ENCODE measurements at places on chromosomes 2 and 18.

- DNase-seq: no peak
These were observed 88.8 kb downstream of the STK39 start for GRCh38 chr2:168158586-168158985.

- DNase-seq: no peak
These were observed 948 bp upstream of the GATA6 start for GRCh38 chr18:22168360-22168921.

DNA sequence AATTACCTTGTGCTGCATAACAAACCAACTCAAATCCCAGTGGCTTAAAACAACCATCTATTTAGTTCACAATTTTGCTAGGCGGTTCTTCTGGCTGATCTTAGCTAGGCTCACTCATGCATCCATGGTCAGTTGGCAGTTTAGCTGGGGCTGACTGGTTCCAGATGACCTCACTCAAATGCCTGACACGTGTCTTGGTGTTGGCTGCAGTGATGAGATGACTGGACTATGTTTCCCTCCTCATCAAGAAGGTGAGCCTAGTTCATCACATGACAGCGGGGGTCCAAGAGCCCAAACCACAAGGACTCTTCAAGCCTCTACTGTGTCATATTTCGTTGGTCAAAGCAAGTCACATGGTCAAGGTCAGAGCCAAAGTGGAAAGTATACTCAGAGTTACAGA is 42.7 kb upstream of the ACTR3 start:
- no peak for DNase-seq

DNA sequence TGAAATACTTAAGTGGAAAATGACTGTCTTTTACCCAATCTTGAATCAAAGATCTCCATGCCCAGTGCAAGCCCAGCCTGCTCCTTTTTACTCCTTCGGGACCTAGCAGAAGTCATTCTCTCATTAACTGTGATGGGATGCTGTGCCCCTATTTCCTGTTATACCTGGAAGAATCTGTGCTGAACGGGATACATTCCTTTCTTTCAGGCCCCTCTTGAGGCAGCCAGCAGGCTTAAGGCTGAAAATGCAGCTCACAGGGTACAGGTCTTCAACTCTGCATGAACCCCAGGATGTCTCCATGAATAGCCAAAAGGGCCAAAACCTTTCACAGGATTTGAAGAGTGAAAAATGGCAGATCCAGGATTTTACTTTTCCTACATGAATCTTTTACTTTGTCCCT is 784.8 kb upstream of the KLHL29 start:
- DNase-seq: no peak

DNA sequence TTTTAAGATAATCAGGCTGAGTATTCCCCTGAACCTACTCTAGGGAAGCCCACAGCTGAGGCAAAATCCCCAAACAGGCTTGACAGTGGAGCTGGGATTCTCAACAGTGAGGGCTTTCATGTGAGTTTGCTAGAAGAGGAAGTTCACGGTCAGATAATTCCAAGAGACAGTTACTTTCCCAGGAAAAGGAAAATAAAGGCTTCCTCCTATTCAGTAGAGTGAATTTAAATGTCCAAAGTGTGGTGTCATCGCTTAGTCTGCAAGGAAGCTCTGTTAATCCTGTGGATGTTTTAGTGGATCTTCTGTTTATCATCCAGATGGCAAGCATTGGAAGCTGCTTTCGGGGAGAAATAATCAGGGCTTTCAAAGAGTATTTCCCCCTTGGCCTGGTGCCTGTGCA is 119.8 kb downstream of the RPIA start:
- DNase-seq: no peak

DNA sequence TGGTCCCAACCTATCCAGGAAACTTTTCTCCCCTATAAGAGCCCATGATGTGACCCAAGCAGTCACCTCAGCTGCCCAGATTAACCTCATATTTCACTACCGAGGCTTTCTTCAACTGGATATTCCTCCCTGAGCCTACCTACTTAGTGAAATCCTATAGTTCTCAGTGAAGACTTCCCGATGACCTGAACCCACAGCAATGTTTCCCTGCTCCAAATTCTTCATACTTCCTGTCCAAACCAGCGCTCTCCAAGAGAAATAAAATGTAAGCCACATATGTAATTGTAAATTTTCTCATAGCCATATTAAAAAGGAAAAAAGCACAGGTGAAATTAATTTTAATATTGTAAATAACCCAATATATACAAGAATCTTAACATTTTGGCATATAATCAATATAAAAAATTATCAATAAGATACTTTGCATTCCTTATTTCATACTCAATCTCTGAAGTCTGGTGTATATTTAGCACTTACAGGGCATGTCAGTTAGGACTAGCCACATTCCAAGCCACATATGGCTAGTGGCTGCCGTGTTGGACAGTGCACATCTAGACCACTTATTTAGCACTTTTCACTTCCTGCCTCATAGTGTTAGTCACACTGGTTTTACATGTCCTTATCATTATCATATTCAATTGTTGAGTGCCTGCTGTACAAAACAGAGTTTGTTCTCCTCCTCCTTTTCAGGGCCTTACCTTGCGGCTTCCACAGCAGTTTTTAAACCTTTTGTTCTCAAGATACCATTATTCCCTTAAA is 1.9 kb upstream of the STAT4 start:
- DNase-seq: no peak

DNA sequence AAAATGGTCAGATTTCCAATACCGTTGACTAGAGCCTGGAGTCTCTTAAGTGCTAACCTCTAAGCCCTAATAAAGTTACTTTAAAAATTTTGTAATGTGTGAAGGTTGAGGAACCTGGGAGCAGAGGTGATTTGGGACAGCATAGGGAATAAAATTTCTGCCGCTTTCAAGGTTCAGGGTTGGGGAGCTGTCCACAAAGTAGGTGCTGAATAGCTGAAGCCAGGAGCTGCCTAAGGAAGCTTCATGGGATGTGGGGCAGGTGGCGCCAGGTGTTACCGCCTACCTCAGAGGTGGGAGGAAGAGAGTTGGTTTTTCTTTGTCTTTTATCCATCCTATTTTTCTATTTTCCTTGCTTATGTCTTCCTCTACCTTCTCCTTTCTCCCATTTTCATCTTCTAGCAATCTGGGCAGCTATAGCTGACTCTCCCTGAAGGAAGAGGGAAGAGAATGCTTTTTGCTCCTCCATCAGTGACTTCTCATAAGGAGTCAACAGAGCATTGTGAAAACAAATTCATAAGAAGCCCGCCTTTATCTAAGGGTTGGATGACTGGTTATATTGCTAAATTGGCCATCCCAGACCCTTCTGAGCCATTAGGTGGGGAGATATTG is 178.7 kb downstream of the CLIP4 start:
- no peak for DNase-seq

DNA sequence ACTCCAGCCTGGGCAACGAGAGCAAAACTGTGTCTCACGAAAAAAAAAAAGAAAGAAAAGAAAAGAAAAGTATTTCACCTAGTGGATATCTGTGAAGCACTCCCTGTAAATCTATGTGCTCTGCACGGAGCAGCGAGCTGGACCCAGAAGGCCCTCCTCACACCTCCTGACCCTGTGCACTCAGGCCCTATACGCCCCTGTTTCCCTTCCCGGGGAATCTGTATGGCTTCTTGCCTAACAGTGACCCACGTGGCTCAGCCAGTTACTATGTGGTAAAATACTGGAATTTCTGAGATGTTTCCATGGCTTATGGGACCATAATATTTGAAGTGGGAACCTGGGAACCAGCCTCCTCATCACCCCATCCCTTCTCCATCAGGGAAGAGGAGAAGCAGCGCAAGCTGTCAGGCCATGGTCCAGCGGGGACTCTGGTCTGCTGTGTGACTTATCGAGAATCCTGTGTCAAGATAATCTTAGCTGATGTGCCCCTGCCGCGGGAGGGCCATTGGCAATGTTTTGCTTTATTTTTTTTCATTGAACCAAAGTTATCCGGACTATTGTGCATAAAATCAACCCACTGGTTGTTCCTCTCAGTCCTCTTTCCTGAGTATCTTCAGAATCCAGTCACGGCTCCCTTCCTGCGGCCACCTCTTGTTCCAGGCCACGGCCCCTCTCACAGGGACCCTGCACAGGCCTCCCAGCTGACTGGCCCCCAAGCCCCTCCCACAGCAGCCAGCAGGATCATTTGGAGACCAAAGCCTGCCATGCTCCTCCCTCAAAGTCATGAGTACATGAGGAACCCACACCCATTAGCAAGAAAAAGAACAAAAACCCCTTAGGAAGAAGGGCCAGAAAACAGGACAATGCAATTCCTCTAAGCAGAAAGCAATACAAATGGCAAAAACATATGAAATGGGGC is 30.6 kb downstream of the SDC1 start:
- DNase-seq: no peak
